CD4-positive, alpha-beta T cell treated with Interleukin-4 for 1 hour (primary cell): ENCODE measurements at places on chromosomes 7 and 10.

DNA sequence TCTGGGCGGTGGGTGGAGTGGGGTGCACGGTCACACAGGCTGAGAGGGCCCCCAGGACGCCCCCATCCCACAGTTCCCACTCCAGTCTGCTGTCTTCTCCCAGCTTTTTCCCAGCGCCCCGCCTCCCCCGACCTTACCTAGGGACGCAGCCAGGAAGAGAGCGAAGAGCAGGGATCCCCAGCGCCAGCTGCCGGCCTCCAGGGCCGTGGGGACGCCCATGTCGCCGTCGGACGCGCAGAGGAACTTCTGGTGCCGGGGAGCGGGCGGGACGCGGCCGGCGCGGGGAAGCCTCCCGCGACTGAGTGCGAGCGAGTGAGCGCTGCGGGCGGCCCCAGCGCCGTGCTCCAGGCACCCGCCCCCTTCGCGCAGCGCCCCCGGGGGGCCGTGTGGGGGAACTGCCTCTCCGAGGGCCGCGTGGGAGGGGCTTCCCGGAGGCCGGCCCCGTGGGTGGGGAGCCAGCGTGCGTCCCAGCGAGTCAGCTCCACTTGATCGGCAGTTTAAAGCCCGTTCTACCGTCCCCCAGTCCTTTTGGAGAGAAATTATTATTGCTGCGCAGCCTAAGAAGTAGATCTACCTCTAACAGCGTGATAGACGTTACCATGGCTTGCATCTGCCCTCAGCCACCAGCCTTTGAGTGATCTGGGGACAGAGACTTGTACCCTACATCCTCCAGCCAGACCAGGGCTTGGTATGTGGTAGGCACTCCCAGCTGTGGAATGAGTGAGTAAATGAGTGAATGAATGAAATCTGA, at the start of gene VSIR:
VSIR (minus strand) TSS at position 300 of the 751 bp plus-strand sequence; CDS start at position 219, 81 bp downstream.
- peak; percentile 91 for DNase-seq

GRCh38 chr10:129079705-129080104, 387.3 kb upstream of the MGMT start:
- no peak for DNase-seq

DNA sequence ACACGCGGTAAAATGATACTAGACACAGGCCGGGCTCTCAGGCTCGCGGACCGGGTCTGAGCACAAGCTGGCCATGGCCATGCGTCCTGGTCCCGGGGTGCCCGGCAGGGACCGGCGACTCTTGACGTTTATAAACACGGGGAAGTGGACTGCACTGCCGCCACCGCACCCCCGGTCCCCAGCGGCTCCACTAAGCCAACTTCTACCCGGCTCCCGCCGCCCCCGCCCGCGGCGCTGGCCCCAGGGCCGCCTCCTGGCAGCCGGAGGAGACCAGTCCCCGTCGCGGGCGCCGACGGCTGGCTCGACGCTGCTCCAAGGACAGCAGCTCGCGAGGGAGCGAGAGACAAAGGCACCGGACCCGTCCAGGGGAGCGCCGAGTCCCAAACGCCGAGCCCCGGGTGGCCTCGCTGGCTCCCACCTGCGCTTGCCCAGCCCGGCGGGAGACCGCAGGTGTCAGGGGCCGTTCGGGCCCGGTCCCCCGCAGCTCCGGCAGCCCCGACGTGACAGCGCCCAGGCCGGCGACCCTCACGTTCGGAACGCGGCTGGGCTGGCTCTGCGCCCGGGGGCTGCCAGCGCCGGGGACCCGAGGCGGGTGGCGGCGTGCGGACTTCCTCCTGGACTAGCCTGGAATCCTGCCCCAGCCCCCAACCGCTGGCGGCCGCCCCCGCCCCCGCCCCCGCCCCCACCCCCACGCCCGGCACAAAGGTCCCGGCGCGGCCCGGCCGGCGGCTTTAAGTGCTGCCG, 517 bp downstream of the ITGB1 start:
- peak; percentile 30 for DNase-seq

GRCh38 chr10:103610083-103610472, 116.6 kb downstream of the NEURL1 start:
- no peak for DNase-seq

GRCh38 chr10:37780536-37780935, 76.9 kb downstream of the ZNF248 start:
- DNase-seq, result no peak

DNA sequence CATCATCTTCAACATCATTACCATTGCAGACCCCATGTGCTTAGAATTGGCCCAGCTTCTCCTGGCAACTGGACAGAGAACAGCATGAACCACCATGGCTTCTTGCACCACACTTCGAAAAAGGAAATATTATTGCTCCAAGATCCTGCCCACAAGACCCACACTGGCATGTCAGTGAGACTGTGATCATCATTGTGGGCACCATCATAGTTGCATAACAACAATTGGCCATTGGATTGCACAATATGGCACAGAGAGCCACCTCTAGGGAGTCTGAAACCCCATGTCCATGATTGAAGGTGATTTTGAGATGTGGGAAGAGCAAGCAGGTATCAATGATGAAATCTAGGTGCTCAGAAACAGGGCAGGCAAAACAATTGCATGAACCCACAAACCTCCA, 918.9 kb downstream of the GRID1 start:
- no peak for DNase-seq

DNA sequence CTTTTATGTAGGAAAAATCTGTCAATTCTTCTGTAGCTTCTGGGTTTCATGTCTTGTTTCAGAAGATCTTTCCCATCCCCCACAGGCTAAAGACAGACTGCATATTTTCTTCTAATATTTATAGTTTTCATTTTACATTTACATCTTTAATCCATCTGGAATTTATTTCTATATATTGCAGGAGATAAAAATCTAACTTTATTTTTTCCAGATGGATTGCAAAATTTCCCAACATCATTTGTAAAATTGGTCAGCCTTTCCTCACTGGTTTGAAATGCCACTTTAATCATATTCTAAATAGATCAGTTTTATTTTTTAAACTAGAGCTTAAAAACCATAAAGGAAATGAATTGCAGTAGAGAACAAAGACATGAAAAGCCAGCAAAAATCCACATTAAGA, 46.9 kb downstream of the TMEM26 start:
- DNase-seq, result no peak

- DNase-seq, result no peak
These were observed 131.8 kb upstream of the CTTNBP2 start for GRCh38 chr7:118005026-118005425.

GRCh38 chr7:1724118-1724910, 54.2 kb downstream of the ELFN1 start:
- no peak for DNase-seq

DNA sequence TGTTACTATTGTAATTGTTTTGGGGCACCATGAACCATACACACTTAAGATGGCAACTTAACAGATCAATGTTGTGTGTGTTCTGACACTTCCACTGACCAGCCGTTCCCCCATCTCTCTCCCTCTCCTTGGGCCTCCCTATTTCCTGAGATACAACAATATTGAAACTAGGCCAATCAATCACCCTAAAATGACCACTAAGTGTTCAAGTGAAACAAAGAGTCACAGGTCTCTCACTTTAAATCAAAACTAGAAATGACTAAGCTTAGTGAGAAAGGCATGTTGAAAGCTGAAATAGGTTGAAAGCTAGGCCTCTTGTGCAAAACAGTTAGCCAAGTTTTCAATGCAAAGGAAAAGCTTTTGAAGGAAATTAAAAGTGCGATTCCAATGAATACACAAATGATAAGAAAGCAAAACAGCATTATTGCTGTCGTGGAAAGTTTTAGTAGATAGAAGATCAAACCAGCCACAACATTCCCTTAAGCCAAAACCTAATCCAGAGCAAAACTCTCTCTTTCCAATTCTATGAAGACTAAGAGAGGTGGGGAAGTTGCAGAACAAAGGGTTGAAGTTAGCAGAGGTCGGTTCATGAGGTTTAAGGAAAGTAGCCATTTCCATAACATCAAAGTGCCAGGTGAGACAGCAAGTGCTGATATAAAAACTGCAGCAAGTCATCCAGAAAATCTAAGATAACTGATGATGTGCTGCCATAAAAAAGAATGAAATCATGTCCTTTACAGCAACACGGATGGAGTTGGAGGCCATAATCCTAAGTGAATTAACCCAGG, 90.6 kb downstream of the MTPN start:
- no peak for DNase-seq
